Fibroblast of upper back skin (primary cell): ENCODE measurements at places on chromosomes 13 and 19.

- DNase-seq: peak; percentile 51
These were observed 138.2 kb downstream of the CRYL1 start for GRCh38 chr13:20387441-20387971.

GRCh38 chr13:25213715-25214114 is 41.6 kb upstream of the AMER2 start:
- no peak for DNase-seq

DNA sequence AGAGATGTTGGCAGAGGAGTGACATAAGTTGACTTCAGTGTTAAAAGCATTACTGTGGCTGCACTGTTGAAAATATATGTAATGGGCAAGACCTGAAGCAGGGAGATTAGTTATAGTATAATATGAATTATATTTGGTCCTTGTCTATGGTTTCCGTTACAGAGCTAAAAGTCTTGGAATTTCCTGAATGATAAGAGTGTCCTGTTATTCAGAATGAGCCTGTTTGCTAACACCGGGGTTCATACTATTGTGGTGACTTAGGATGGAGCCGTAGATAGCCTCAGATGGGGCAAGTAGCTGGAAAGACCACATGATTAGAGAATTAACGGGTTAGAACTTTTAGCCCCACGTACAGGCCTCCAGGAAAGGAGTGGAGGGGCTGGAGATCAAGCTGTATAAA is 5.7 kb downstream of the USPL1 start:
- no peak for DNase-seq

GRCh38 chr13:112966776-112967175 is 2.2 kb upstream of the MCF2L start:
- no peak for DNase-seq

DNA sequence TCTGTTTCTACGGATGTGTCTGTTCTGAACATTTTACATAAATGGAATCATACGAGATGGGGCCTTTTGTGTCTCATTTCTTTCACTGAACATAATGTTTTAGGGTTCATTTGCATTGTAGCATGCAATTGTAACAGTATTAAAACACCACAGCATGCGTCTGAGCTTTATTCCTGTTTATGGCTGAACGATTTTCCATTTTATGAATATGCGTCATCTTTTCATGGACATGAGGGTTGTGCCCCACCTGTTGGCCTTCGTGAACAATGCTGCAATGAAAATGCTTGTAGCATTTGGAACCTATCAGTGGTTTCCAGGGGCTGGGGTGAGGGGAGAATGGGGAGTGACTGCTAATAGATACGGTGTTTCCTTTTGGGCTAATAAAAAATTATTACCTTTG is 5.1 kb downstream of the OR10H1 start:
- no peak for DNase-seq

DNA sequence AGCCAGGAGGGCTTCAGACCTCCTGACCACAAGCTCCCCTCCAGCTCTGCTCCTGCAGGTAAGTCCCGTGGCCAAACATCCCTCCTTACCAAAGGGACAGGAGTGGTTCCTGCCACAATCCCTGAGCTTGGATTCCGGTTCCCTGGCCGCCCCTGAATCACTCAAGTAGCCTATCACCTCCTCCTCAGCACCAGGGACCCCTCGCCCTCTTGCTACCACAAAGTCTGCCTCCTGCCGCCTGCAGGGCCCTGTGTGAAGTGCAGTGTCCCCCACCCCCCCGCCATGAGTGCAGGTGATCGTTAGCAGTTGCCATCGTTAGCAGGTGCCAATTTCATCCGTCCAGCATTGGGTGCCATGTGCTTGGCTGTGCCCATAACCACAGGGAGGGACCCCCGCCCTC is 40.8 kb upstream of the RANBP3 start:
- no peak for DNase-seq

DNA sequence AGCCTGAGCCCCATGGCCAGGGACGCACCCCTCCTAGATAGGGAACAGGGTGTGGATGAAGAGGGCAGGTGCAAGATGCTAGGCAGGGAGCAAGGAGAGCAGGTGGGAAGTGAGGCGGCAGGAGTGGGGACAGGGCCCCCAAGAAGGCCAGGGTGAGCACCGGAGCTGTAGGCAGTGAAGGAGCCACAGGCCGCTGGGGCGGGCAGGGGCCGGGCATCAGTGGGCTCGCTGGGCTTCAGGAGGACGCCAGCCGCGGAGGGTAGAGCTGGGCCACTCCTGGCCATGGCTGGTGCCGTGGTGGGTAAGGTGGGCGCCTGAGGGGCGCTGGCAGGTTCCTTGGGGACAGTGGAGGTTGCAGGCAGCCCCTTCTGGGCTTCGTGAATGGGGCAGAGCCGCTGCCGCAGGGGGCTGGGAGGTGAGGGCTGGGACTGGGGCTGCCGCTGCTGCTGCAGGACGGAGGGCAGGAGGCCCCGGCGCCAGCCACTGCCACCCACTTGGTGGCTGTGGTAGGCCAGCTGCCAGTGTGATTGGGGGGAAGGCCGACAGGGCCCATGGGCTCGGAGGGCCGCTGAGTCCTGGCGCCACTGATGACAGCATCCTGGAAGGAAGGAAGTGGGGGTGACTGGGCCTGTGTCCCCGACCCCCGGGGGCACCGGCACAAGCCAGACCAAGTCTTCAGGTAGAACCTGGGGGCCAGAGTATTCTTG is 2.1 kb downstream of the NKPD1 start:
- DNase-seq: no peak

DNA sequence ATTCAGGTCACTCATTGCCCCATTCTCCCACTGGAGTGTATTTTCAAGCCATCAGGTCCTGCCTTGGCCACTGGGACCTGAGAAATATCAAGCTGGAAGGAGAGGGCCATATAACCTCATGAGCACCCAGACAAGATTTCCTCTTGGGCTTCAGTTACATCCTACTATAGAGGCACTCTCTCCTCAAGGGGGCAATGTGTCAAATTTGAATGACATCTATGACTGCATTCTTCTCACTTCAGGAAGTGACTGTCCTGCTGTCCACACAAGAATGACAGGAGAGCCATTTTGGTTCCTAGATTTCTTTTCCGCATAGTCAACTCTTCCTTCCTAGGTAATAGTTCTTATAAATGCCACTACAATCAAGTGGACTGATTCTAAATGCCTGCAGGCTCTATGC is 416.2 kb downstream of the DIAPH3 start:
- no peak for DNase-seq

DNA sequence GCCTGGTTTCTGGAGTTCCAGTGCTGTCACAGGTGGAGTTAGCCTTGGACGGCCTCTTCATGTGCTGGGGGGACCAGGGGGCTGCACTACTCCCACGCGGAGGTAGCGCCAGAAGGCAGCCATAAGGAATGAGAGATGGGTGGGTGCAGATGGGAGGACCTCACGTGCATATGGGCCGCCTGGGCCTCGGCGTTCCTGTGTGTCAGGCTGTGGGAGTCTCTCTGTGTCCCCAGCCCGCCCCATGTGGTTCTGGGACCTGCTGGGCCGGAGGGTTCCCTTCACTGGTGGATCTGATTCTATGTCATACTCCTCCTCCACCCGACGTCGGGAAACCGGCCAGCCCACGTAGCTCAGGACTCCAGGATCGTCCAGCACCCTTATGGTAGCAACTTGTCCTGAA is 149.0 kb upstream of the SOX1 start:
- no peak for DNase-seq
